ENCODE measurements at places on chromosomes 3 and 15.

DNA sequence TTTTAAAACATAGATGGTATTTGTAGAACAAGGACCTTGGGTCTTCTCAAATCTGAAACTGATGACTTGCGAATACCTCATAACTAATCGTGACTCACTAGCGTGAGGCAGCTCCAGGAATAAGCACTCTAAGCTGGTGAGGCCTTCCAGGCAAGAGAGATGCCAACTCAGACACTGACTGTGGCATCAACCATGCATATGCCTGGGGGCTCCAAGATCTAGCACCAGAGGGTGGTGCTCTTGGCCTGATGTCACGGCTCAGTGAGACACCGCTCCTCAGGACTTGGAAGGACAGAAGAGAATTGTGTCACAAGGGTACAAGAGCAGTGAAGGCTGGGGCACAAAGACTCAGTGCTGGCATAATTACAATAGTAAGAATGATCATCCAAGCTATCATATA lies 125.0 kb upstream of the TRIM42 start:
- no peak for DNase-seq

DNA sequence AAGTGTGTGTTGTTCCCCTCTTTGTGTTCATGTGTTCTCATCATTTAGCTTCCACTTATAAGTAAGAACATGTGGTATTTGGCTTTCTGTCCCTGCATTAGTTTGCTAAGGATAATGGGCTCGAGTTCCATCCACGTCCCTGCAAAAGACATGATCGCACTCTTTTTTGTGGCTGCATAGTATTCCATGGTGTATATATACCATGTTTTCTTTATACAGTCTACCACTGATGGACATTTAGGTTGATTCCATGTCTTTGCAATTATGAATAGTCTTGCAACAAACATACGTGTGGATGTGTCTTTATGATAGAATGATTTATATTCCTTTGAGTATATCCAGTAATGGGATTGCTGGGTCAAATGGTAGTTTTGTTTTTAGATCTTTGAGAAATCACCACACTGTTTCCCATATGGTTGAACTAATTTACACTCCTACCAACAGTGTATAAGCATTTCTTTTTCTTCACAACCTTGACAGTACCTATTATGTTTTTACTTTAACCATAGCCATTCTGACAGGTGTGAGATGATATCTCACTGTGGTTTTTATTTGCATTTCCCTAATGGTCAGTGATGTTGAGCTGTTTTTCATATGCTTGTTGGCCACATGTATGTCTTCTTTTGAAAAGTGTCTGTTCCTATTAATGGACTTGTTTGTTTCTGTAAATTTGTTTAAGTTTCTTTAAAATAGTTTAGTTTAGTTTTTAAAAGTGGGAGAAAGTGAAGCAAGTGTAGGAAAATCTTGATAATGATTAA lies 21.9 kb upstream of the SLC30A4 start:
- DNase-seq = no peak

DNA sequence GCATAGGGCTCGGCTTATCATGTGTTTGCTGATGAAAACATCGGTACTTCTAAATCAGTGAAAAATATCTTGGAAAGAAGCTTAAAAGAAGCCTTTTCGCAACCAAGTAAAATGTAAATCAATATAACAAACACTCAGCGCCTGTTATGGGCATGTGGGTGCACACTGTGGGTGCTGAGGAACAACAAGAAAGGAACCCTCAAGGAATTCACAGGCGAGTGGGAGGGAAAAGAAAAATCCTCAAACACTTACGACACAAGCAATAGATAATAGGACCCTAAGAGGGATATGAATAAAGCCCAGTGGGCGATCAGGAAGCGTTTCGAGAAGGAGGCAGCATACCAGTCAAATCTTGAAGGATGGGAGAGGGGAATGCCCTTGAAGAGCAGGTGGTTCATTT lies 21.9 kb downstream of the GLDN start:
- DNase-seq = no peak

- no peak for DNase-seq
These were observed 70.7 kb downstream of the IQSEC1 start for GRCh38 chr3:13002398-13003124.

DNA sequence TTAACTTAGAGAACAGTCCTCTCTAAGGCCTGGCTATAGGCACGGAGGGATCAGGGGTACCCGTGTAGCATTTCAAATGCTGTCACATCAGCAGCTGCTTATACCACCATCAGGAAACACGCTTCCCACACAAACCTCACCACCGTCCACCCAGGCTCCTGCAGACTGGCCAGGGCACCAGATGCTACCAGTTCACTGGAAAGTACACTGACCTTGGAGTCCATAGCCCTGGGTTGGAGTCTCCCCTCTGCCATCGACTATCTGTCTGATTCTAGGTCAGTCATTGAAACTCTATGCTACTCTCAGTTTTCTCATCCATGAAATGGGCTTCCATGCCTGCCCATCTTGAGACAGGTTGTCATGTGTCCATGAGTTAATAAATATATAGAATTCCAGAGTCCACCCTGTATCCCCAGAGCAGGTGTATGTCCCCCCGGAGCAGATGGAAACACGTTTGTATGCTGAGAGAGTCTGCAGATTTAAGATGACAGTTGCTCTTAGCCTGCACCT lies 156.0 kb upstream of the SMAD3 start:
- no peak for DNase-seq

GRCh38 chr3:166499636-166500035 lies 662.4 kb upstream of the BCHE start:
- DNase-seq = no peak

GRCh38 chr3:31399271-31399670 lies 133.5 kb upstream of the STT3B start:
- DNase-seq = no peak

DNA sequence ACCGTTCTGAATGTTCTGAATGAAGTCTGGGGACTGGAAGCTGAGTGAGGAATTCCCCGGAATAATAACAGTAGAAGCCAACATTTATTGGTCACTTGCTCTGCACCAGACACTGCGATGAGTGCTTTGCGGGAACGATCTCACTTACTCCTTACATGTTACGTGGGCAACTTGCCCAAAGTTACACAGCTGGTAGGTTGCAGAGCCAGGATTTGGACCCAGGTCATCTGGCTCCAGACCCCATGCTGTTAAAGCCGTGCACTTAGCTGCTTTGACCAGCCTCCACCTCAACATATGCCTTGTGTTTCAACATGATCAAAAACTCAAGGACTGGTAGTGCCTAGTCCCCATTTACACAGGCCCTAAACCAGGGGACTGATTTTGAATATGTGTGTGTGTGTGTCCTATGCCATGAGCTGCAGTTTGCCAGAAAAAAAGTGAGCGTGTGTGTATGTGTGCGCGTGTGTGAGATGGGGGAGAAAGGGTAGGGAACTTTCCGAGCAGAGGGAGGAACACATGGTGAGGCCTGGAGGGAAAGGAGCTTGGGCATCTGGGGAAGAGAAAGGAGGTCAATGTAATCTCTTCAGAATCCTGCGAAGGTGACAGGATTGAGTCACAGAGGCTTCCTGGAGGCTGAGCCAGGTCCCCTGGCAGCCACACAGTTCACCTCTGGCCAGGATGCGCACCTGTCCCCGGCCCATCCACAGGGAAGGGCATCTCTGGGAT lies 28.9 kb downstream of the LINGO1 start:
- DNase-seq = no peak

- peak; percentile 11 for DNase-seq
These were observed 171.6 kb upstream of the BHLHE40 start for GRCh38 chr3:4807381-4808280.

- DNase-seq = no peak
These were observed 65.1 kb upstream of the MBNL1 start for GRCh38 chr3:152203652-152204051.

DNA sequence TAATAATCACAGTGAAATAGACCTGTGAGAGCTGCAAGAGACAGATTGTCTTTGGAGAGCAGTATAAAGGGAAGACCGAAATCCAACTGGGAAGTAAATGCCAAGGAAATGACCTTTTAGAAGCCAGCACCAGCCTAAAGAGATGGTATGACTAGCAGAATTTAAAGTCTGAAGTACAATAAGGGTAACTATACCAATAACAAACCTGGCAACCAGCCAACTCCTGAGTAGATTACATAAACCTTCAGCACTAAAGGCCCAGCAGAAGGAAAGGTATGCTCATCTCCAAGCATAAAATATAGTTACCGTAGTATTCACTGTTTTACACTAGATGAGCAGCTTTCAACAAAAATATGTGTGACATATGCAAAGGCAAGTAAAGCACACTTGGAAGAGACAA lies 155.1 kb upstream of the SATB1 start:
- DNase-seq = no peak

DNA sequence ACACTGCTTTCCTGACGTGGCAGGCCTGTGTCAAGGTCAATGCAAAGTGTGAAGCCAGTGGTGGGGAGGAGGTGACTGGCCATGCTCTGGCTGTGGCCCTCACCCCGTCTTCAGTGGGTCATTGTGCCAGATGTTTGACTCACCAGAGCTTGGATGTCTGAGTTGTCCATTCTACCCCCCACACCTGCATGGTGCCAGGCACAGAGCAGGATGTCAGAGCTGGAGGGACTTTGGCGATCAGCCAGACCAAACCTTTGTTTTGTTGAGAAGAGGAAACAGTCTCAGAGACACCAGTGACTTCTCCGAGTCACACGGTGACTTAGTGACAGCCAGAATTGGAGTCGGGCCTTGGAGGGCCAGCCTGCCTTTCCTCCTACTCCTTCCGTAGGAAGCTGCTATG lies 49.5 kb downstream of the SMAD6 start:
- DNase-seq = no peak

DNA sequence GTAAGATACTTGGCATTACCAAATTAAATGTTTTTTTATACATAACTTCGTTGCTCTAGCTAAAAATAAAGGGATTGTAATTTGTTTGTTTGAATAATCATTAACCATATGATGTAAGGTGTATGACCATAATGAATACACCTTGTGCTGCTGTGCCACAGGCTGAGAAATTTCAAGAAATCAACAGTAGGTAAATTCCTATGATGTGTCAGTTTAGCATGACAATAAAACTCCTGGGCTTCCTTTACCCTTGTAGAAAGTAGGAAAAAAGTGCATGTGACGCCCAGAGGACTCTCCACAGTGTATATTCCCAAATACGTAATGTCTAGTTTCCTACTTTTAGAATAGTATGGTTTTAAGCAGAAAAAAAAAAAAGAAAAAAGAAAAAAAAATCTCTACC lies 208.1 kb downstream of the SATB1 start:
- no peak for DNase-seq

GRCh38 chr15:31295658-31296057 lies 31.0 kb upstream of the KLF13 start:
- no peak for DNase-seq
